NCI-H2081 treated with DMSO at 0.1 percent for 48 hours (cell line): ENCODE measurements at places on chromosomes 11 and 22.
A peak's percentile ranks its signal among the peaks of the same experiment; 100 is the strongest.

- DNase-seq: no peak
Observed at GRCh38 chr11:64410404-64410734, 51.4 kb downstream of the RPS6KA4 start.

GRCh38 chr11:119108857-119109221 is 1.7 kb downstream of the C2CD2L start:
- no peak for DNase-seq

DNA sequence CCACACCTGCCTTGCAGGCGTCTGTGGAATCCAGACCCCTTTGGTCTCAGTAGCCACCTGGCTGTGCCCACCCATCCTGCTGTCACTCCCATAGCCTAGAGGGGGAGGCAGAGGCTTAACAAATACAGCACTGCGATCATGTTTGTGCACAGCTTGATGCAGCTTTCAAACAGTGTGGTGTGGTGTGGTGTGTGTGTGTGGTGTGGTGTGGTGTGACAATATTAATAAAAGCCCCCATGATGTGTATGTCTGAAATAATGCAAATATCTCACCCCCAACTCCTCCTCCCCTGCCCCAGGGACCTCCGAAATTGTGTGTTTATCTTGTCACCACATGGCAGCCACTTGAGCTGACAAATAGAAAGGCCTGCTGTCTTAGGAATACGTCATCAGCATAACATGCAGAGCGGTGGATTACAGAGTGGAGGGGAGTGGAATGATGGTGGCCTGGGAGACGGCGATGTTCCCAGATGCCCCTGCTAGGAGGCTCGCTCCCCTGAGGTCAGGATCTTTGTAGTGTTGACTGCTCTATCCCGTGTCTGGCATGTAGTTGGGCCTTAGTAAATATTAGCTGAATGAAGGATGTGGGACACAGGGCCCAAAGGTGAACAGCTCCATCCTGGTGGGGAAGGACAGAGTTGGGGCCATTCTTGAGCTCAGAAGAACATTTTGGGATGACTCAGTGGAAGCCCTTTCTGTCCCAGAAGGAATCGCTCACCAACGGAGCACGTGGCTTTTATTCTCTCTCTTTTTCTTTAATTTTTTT is 2.8 kb downstream of the PDXP start:
- DNase-seq: no peak

- DNase-seq: no peak
Observed at GRCh38 chr11:107799218-107799859, 59.2 kb downstream of the SLC35F2 start.

DNA sequence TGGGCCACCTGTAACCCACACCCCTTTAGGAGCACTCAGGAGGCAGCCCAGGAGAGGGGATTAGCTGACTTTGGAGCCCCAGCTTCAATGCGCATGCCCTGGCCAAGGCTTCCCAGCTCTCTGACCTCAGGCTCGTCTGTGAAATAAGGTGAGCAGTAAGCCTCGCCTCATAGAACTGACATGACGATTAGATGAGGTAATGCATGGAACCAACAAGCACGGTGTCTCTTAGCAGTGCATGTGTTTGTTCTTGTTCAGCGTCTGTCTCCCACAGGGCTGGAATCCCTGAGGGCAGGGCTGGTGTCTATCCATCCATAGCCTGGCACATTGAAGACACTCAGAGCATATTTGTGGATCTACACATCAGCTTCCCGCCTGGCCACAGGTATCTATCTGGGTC is 415.4 kb downstream of the MN1 start:
- DNase-seq: no peak

- DNase-seq: no peak
Observed at GRCh38 chr11:133020372-133020714, 512.0 kb downstream of the OPCML start.

GRCh38 chr22:47218671-47219070 is 456.2 kb downstream of the TBC1D22A start:
- DNase-seq: no peak

DNA sequence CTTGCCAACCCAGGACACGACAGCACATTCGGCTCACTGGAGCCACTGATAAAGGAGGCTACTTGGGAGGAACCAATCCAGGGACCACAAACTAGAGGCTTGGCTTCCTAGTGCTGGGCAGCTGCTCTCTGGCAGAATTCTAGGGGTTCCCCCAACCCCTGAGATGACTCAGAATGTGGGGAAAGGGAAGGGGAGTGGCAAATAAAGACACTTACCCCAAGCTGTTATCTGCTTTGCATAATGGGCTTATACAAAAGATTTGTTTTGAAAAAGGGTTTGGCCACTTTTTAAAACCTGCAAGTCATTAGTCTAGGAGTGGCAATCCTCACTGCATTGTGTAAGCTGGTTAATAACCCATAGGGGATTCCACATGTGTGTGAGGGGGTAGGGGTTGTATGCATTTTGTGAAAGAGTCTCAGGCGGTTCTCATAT is 64.1 kb upstream of the LMO1 start:
- no peak for DNase-seq

DNA sequence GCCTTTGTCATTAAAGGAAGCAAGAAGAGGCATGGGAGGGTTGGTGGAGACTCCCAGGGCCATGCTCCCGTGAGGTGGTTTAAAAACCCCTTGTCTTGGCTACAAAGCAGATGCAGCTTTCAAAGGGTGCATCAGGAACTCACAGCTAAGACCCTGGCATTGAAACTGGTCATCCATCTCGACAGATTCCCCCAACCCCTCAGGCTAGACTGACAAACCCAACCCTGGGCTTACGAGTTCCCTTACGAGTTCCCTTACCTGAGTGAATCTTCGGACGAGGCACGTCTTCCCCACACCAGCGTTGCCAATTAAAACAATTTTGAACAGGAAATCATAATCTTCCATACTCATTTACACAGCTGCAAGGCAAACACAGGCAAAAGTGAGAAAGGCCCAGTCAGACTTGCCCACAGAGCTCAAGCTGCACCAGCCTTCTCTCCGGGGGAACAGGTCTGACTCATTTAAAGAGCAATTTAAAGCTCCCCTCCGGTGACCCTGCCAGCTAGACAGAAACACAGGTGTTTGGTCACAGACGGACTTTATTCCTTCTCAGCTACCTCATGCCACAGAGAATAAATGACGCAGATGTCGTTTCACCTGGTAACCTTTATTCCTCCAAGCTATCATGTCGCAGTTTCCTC is 74.6 kb downstream of the RAB30 start:
- peak; percentile 76 for DNase-seq

DNA sequence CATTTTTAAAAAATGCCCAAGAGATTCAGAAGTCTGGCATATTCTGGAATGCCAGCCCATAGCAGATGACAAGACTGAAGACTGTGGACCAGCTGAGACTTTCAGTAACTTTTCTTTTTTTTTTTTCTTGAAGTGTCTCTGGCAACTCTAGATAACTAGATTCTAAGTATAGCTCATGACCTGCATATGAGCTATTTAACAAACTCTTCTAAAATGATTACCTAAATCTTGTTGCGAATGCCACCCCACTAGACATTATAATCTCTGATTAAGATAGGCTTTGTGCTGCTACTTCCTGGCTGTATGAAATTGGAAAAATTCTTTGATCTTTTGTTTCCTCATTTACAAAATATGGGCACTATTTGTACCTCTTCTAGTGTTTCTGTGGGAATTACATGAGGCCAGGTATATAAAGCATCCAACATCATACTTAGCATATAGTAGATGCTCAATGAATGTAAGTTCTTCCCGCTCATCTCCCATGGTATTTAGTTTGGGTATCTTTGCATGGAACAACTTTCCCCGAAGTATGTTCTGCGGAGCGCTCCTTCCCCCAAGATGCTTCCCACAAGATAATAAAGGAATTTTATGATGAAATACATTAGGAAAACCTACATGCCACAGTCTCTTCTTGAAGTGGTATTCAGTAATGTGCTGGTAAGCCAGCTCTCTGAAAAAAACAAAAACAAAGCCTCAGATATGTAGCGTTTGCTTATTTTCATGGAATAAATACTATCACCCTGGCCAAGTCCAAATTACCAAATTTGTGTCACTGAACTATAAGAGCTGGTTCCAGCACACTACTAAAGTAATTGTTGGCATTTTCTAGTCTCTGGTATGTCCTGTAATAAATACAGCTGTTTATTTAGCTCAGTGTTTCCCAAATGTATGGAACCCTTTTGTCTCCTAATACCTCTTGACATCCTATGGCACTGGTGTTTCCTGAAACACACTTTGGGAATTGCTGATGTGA is 86.8 kb upstream of the TIMP3 start:
- DNase-seq: no peak

DNA sequence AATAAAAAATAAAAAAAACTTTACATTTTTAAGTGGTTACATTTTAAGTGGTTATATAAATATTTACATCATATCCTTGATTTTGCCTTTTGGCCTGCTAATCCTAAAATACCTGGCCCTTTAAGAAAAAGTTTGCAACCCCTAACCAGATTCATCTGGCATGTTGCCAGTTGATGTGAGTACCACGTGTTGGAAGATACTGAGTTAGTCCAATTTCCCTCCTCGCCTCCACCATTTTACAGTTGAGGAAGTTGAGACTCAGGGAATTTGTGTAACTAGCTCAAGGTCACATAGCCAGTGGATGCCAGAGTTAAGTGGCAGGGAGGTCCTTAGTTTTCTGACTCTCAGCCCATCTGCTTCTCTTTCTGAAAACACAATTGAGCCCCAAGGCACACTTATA is 5.1 kb downstream of the ELF5 start:
- no peak for DNase-seq

DNA sequence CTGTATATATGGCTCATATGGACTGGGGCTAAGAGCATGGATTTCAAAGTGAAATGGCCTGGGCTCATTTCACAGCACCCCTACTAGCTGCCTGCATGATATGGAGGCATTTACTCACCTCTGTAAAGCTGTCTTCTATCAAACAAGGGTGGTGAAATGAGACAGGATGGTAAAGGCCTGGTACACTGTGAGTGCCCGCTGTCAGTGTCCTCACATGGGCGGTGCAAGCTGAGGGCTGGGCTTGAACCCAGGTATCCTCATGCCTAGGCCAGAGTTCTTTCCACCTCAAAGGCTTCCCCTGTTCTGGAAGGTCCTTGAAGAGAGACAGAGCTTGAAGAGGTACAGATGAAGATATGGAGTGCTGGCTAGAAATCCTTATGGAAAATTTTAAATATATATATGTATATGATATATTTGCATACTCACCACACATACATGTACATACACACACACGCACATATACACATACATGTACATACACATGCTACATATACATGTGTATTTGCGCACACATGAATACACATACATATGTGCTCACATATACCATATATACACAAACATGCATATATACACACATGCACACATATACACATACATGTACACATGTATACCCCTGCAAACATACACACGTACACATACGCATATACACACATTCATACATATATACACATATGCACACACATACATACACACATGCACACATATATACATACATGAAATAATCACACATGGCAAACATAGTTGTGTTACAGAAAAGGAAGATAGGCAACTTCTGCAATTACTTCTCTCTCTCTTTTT is 44.7 kb downstream of the MICAL2 start:
- DNase-seq: no peak

GRCh38 chr22:45162531-45162930 is 1.2 kb upstream of the NUP50 start:
- no peak for DNase-seq

GRCh38 chr11:122813176-122813893 is 25.0 kb upstream of the CRTAM start:
- DNase-seq: no peak

DNA sequence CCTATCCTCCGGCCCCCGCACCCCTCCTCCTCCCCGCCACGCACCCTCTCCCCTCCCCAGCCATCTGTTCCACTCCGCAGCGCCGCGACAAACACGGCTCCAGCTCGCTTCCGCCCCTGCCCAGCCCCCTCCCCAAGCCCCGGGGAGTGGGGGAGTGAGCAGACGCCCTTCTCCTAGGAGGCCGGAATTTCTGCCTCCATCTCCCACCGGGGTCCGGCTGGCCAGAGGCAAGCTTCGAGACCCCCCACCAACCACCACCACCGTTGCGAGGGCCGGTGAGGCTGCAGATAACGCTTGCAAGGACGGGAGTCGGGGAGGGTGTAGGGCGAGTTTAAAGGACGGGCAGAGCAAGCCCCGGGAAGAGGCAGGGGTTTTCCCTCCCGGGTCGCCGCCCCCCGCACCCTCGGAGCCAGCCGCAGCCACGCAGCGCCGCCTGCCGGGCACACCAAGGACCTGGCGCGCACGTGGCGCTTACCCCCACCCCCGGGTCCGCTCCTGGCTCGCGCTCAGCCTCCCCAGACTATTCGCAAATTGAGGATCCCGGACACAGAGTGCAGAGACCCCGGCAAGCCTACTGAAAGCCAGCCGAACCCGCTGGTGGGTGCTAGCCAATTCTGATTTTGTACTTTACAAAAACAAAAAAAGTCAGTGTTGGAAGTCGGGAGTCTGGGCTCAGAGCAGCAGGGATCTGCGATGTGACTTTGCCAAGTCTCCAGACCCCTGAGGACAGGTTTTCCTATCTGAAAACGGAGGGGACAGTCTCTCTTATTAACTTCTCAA is 22.6 kb downstream of the RTN4RL2 start:
- DNase-seq: no peak

GRCh38 chr11:118437208-118438125 is 1.2 kb downstream of the KMT2A start:
- no peak for DNase-seq

- no peak for DNase-seq
Observed at GRCh38 chr22:27625769-27626674, 175.5 kb downstream of the MN1 start.

DNA sequence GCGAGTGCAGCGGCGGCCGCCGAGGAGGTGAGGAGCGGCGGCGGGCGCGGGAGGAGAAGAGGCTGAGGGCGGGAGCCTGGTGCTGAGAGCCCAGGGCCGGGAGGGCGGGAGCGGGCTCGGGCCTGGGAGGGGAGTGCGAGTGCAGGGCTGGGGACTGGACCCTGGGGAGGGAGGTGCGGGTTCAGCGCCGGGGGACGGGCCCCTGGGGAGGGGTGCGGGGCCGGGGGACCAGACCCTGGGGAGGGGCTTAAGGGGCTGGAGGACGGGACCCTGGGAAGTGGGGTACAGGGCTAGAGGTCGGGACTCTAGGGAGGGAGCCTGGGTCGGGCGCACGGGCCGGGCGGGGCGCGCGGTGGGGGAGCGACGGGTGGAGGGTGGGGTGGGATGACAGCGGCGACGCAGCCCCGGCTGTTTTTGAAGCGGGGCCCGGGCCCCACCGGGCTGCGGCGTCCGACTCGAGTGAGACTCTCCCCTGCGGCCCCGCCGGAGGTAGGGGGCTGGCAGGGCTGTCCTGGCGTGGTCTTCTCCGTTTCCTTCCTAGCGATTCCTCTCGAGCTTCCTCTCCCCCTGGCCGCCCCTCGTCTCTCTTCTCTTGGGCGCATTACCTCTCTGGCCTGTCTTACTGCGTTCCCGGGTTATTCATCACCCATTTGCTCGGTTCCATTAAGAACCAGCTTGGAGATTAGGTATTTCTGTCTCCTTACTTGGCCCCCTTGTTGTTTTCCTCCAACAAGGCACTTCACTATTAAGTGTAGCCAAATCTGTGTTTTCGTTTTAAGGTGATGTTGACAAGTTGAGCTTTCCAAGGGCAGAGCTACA is 754 bp downstream of the NUP50 start:
- DNase-seq: no peak

- no peak for DNase-seq
Observed at GRCh38 chr11:92839450-92839849, 130.0 kb upstream of the MTNR1B start.
